ENCODE measurements at places on chromosomes 6 and 20.

DNA sequence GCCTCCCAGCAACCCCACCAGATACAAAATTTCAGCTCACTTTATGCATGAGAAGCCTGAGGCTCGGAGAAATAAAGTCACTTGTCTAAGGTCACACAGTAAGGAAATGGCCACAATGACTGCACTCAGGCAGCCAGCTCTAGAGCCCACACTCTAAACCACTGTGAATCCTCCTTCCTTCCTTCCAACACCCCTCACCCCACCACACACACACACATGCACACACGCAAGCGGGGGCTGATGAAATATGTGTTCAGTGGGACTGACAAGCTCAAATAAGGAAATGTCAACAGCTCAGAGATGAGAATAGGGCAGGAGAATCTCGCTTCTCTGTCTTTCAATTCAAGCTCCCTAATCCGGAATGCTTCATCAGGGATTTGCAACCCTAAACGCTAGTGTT is 6.0 kb upstream of the BPIFA1 start:
- no peak for DNase-seq

DNA sequence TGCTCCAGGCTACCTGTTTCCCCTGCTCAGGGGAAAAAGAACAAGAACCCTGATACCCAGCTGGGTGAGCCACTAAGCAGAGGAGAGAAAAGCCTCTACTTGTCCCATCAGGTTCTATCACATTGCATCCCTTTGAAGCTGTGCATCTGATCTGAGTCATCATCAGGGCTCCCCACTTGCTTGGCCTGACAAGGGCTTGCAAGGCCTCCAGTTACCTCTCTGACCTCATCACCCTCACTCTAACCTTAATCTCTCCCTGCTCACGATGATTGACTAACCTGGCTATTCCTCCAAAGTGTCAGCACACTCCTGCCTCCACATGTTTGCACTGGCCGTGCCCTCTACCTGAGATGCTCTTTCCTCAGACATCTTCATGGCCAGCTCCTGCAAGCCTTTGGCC is 309.5 kb upstream of the CHD6 start:
- DNase-seq, result no peak

- DNase-seq, result no peak
Measured at GRCh38 chr6:1870932-1871331, 261.2 kb downstream of the FOXC1 start.

GRCh38 chr6:153898360-153899059 is 140.5 kb upstream of the OPRM1 start:
- DNase-seq, result no peak

DNA sequence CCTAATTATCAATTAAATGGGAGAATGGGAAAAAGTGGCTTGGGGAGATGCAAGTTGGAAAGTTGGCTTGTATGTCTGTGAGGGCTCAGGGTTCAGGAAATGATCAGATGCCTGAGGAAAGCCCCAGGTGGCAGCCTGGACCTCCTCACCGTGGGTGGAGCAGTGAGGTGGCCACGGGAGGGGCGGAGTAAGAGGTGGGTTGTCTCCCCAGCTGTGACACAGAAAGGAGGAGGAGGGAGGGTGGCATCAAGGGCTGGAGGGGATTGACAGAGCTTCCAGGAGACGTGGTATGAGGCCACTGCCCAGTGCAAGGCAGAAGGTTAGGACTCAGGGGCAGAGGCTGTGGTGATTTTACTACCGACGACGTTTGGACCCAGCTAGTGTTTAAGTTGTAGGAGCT is 672.2 kb downstream of the PRKN start:
- DNase-seq, result no peak

- DNase-seq, result no peak
Measured at GRCh38 chr6:16649241-16649640, 112.0 kb downstream of the ATXN1 start.

GRCh38 chr6:56637640-56638039 is 5.0 kb downstream of the DST start:
- no peak for DNase-seq

- DNase-seq, result no peak
Measured at GRCh38 chr6:165745492-165745891, 82.5 kb upstream of the PDE10A start.

DNA sequence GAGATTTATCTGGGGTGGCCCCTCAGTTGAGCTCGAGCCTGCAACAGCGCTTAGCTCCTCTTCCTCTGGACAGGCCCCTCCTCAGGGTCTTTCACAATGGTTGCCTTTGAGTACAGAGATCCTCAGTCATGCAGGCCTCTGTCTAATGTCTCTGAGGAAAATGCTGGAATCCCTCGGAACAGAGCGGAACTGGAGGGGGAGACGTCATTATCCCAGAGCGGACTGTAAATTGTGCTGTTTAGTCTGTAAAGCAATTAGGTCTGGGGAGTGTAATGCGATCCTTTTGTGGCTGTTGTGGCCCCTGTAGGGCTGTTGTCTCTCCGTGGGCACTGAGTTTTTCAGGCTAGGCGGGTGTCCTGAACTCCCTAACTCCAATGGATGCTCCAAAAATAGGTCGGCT is 15.0 kb upstream of the DAAM2 start:
- DNase-seq, result no peak

All from stimulated activated CD4-positive, alpha-beta T cell treated with anti-CD3 and anti-CD28 coated beads, Interleukin-12 subunit alpha, Interleukin-12 subunit beta, amount 100 ng/mL, for 48 hours (primary cell).